Stimulated activated naive CD8-positive, alpha-beta T cell treated with anti-CD3 and anti-CD28 coated beads, Interleukin-15, Interleukin-2, amounts not matched to agents 100 U/mL and 50 U/mL, for 24 hours (primary cell): ENCODE measurements at places on chromosomes 7 and 10.

- DNase-seq = no peak
Observed at GRCh38 chr10:7305053-7305452, 105.8 kb downstream of the SFMBT2 start.

DNA sequence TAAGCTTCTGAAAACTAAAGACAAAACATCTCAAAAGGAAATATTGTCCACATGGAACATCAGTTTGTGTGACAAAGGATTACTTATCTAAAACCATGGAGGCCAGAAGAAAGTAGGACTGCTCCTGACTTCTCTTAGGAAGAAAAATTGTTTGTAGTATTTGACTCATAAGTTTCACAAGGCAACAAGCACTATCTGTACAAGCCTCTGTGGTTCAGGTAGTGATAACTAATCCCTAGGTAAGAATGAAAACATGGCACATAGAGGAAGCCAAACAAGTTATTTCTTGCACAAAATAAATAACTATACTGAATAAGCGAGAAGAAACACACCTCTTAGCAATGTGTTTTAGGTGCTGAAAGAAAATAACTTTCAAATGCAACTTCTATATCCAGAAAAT, 30.3 kb downstream of the TFPI2 start:
- no peak for DNase-seq

GRCh38 chr10:121261665-121262064, 336.6 kb downstream of the FGFR2 start:
- DNase-seq = no peak

DNA sequence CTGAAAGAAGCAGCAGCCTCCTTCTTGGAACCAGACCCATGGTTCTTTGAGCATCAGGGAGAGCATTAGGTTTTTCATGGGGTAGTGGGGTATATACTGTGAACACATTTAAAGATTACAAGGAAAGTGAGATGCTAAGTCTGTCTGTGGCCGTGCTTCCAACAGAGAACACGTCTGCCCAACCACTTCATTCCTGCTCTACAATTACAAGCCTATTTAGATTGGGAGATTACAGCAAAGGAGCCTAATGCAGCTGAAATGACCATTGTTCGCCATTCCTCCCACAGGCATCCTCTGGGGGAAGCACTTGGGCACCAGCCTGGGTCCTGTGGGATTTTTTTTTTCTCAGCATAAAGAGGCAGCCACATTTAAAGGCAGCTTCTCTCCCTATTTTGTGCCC, 536.4 kb downstream of the XPNPEP1 start:
- no peak for DNase-seq

GRCh38 chr7:67675971-67676370, 679.3 kb downstream of the TYW1 start:
- no peak for DNase-seq

GRCh38 chr7:12898004-12898403, 210.6 kb downstream of the ARL4A start:
- DNase-seq = no peak

DNA sequence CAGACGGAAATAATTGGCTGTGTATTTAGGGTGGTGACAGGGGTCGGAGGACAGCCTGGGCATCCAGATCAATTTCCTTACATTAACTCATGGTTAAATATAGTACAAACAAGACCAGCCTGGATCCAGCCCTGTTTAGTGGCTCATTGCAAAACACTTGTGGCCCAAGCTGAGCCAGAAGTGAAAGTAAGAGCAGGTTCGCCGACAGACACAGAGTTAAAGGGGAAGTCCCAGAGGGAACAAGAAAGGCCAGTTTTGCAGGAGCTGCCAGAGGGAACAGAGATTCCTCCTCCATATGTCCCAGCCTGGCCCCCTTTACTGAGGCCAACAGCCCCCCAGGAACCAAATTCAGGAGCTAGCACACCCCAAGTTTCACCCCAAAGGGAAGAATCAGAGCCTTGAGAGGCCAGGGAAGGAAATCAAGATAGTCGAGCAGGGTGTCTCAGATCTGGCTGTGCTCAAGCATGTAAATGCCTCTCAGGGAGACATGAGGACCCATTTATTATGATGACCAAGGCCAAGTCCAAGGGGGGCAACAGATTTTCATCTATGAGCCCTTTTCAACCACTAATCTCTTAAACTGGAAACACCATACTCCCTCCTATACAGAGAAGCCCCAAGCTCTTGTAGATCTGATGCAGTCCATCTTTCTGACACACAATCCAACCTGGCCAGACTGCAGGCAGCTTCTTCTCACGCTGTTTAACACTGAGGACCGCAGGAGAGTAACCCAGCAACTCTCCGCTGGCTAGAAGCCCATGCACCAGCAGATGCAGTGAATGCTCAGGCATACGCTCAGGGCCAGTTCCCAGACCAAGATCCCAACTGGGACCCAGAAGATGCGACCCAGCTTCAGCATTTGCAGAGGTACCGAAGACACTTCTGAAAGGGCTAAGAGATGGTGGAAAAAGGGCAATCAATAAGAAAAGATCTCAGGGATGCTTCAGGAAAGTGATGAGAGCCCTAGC, 15.9 kb upstream of the ADCK2 start:
- peak; percentile 46 for DNase-seq

- DNase-seq = no peak
Observed at GRCh38 chr7:154409703-154410311, 357.6 kb downstream of the DPP6 start.

DNA sequence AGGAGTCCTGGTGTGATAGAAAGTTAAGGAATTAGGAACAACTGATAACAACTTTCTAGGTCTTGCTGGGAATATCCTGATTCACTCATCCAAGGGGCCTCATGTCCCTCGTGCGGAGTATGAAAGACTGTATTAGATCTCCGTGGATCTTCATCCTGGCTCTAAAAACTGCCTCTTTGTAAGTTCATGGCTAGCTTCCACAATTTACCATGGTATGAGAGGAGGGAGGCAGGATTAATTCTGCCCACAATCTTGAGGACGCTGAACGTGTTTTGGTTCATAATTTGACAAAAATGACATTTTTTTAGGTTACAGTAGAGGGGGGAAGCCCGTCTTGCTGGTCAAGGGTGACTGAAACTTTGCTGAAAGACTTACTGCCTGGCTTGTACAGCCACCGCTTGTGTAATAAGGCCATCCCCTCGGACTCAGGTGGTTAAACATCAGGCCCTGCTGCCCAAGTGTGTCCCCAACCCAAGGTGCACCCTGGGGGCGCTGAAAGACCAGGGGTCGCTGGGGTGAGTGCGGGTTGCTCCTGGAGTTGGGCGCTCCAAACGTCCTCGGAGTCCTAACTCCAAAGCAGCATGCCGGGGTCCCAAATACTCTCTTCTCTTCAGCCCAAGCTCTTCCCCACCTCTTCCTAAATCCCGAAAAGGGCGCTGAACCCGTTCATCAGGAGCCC, 733 bp downstream of the HIBADH start:
- peak; percentile 43 for DNase-seq

DNA sequence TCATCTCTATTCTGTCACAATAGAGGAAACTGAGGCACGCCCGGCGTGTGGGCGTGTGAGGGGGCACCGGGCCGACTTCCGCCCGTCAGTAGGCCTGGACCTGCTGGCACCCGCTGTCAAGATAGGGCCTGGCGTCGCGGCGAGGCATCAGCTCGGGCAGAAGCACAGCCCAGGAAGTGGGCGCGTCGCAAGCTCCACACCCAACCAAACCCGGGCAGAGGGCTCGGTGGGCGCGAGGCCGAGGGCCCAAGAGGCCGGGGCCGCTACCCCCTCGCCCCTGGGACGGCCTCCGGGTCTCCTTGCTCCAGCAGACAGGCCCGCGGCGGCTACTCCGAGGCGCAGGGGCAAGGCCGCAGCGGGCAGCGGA, 91.2 kb downstream of the SPAG6 start:
- DNase-seq = no peak

- no peak for DNase-seq
Observed at GRCh38 chr7:12360948-12361347, 42.7 kb downstream of the VWDE start.

- no peak for DNase-seq
Observed at GRCh38 chr10:123848564-123849457, 42.8 kb downstream of the CPXM2 start.

DNA sequence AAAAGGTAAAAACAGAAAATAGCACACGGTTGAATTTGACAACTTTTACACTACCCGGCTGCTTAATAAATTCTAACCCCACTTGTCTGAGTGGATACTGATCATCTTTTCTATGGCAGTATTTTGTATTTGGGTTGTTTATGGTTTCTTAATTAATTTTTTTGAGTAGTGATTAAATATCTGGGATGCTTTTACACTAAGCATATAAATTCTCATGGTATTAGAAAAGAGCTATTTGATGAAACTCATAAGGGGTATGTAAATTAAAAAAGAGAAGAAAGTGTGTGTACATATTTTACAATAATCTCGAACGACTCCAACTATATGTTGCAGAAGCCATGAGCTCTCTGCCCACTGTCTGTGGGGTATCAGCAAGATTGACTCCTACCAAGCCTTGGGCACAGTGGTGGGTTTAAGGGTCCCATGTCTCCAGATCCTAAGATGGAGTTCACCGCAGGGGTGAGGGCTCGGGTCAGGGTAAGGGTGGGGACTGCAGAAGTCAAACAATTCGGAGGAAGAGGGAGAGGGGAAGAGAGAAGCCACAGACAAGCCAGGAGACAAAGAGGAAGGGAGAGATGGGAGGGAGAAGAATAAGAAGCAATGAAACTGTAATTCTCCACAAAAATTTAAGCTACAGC, 7.6 kb upstream of the HOXA13 start:
- no peak for DNase-seq
